ENCODE measurements at places on chromosomes 12 and 14.
A peak's percentile ranks its signal among the peaks of the same experiment; 100 is the strongest.

DNA sequence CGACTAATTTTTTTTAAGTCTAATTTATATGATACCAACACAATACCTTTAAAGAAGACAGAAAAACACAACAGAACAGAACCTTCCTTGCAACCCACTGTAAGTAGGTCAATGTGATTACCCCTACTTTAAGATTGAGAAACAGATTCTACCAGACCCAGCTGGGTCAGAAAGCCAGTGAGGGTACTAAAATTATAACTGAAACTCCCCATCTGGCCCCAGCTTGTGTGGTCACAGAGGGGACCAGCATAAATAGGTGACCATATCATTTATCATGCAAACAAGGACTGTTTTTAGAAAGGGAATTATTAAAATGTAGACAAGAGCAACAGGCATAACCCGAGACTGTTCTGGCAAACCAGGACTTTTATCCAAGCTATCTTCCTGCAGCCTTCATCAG lies 30.1 kb upstream of the FRMD6 start:
- DNase-seq, result no peak

DNA sequence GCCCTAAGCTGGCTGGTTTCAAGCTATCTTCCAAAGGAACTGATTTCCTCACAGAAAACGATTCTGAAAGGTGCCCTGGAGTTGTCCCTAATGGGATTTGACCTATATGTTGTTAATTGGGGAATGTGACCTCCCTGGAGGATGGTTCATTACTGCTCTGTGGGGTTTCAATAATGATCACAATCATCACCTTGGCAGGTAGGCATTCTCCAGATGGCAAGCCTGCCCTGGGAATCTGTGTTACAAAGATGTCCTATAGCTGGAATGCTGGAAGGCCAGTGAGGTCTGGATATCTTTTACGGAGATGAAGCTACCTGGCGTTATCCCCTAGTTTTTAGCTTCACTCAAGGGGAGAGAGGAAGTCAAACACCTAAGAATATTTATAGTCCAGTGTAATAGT lies 167.6 kb downstream of the TTC8 start:
- no peak for DNase-seq

DNA sequence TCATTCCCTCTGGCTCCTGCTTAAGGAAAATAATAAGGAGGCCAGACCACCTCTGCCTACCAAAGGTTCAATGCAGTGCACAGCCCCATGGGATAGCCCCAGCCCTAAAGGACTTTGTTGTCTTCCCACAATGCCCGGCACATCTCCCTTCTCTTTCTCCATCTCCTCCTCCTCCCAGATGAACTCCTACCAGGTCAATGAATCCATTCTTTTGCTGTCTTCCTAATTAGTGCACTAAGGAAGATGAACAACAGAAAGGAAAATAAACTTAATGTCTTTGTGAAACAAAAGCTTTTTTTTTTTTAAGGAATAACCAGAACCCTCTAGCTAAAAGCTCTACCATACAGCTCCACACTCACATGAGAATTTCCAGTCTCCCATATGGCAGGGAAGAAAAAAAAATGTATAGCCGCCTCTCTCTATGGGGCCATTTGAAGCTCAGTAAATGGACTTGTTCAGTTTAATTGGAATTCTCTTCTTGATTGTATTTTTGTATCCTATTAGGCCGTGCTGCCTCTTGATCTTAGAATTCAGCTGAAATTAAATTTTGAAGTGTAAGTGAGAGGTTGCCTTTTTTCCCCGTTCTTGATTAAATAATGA lies 41.8 kb upstream of the HSPB8 start:
- no peak for DNase-seq

- no peak for DNase-seq
Observed at GRCh38 chr12:67112586-67112985, 156.6 kb upstream of the CAND1 start.

DNA sequence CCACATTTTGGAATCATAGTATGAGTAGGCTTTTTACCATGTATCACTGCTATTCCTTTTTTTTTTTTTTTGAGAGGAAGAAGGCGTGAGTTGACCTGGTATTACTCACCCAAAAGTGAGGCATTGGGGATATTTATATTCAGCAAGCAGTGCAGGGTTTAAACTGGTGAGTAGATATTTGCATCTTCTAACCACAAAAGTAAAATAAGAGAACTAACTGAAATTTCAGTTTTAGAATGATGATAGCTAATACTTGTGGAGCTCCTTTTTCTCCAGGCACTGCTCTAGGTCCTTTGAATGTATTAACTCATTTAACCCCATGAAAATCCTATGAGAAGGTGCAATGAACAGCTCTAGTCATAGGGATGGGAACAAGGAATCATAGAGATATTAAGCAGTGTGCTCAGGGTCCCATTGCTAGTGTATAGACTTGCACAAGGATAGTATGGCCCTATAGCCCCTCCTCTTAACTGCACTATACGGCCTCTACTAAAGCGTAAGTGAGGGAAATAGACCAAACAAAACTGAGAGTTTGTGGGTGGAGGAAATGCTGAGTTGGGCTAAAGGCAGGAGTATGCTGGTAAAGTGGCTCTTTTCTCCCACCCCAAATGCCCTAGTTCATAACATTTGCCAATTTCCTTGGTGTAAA lies 104.3 kb upstream of the MAX start:
- no peak for DNase-seq

DNA sequence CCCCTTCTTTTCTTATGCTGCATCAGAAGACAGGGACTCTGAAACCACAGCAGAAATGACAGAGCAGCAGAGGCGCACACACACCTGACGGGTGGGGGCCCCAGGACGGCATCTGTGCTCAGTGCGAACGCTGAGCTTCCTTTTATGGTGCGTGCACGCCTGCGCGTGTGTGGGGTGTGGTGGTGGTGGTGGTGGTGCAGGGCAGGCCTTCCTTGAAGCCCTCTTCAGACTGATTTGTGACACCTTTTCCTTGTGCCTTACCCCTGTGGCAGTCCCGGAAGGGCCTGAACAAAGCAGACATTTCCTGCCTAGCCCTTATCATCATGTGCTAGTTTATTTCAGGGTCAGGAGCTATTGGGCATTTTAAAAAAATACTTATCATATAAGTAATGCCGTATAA lies 75.7 kb downstream of the TSPAN9 start:
- no peak for DNase-seq

GRCh38 chr12:90473831-90474230 lies 481.1 kb downstream of the CCER1 start:
- DNase-seq, result no peak

DNA sequence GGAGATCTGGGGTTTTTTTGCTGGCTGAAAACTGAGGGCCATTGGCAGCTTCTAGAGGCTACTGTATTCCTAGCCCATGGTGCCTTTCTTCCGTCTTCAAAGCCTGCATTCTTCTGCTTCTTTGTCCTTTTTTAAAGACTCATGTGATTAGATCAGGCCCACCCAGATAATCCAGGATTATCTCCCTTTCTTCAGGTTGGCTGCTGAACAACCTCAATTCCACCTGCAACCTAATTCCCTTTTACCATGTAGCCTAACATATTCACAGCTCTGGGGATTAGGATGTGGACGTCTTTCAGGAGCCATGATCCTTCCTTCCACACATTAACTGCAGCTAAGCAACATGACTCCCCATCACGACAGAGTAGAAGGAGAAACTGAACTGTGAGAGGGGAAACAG lies 985.5 kb downstream of the DIO2 start:
- DNase-seq, result no peak

- no peak for DNase-seq
Observed at GRCh38 chr14:105200641-105201040, 19.5 kb upstream of the NUDT14 start.

DNA sequence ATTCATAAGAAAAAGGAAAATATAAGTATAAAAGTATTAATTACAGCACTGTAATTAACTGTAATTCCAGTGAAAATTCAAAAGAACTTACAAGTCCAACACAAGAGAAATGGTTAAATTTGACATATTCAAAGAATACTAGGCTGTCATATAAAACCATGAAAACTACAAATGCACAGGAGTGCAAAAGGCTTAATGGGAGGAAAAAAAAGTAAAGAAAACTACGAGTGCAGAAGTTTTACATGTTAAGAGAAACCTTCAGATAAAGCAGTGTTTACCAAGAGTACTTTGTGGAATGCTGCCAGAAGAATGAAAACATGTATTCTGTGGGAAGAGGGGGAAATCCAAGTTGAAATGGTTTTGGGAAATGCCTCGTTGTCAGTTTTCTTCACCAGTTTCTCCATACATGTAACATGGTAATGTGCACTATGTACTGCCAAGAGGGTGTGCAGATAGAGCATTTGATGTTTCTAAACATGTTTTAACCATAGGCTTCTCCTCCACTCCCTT lies 9.1 kb downstream of the HEATR5A start:
- DNase-seq, result no peak

- DNase-seq, result no peak
Observed at GRCh38 chr14:96077983-96078624, 38.9 kb downstream of the C14orf132 start.

DNA sequence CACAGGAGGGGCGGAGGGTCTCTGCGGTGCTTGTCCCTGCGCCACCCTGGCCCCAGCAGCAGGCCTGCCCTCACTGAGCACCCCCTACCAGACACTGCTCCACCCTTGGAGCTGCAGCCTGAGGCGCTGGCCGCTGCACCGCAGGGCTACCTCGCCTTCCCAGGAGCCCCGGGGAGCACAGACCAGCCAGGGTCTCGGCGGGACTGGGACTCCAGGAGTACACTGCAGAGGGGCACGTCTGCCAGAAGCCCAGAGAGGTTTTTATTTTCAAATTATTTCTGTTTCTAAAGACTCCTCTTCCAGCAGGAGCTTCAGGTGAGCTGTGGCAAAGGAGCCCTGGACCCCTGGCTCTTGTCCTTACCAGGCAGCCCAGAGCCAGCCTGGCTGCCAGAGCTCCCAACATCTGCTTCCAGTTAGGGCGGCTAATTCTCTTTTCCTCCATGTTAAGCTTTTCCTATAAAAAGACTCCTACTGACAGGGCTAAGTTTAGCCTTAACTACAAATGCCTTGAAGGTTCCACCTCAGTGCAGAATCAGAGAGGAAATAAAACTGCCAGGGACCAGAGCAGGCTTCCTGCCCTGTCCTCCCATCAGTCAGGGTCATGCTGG lies 26.4 kb downstream of the DEGS2 start:
- DNase-seq, result no peak

- peak; percentile 83 for DNase-seq
Observed at GRCh38 chr14:21014761-21015190, 10.1 kb downstream of the NDRG2 start.

DNA sequence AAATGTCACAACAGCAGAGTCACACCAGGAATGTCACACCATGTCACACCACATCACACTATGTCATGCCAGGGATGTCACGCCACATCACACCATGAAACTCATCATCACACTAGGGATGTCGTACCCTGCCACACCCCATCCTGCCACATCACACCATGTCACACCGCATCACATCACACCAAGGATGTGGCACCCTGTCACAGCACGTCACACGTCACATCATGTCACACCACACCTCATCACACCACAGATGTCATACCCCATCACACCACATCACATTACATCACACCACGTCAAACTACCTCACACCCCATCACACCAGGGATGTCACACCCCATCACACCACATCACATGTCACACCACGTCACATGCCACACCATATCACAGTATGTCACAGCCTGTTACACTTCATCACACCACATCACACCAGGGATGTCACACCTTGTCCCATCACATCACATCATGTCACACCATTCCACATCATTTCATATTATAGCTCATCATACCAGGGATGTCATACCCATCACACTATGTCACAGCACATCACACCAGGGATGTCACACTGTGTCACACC lies 90.9 kb downstream of the TMEM121 start:
- DNase-seq, result no peak

DNA sequence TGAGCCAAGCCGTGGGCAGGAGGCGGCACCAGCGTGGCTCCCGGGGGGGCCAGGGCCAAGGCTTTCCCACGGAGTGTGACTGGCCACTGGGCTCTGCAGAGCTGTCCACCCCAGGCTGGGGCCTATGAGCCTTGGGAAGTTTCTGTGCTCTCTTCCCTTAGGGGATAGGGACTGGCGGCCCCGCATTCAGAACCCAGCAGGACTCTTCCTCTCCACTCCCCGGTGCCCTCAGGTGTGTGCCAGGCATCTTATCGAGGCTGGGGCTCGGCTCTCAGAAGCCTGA lies 17.8 kb upstream of the EIF2B2 start:
- DNase-seq, result no peak

DNA sequence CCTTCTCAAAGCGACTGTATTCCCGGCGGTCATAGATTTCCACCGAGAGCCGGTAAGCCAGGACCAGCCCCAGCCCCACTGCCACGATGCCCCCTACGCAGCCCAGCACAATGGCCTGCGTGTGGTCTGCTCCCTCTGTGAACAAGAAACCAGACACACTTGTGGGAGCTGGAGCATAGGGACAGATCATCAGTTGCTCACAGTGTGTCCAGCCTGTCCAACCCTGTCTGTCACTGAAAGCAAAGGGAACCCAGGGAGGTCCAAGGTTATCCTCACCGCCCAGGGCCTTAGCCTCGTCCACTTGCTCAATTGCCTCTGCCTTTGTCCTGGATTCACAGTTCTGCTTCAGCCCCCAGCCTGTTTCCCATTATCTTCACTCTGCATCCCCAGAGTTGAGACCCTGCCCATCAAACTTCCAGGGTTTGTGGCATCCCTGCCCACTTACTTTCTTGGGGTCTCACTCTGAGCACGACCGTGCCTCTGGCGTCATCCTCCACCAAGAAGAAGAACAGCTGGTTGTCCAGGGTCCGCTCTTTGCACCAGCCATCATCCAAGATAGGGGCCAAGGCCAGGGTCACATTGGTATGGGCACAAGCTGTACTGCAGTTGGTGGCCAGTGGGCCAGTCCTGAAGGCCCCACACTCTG lies 11.3 kb upstream of the CSAD start:
- no peak for DNase-seq

- DNase-seq, result no peak
Observed at GRCh38 chr12:96548384-96548783, 59.0 kb downstream of the CFAP54 start.

- no peak for DNase-seq
Observed at GRCh38 chr14:75456997-75457335, 29.1 kb downstream of the JDP2 start.

DNA sequence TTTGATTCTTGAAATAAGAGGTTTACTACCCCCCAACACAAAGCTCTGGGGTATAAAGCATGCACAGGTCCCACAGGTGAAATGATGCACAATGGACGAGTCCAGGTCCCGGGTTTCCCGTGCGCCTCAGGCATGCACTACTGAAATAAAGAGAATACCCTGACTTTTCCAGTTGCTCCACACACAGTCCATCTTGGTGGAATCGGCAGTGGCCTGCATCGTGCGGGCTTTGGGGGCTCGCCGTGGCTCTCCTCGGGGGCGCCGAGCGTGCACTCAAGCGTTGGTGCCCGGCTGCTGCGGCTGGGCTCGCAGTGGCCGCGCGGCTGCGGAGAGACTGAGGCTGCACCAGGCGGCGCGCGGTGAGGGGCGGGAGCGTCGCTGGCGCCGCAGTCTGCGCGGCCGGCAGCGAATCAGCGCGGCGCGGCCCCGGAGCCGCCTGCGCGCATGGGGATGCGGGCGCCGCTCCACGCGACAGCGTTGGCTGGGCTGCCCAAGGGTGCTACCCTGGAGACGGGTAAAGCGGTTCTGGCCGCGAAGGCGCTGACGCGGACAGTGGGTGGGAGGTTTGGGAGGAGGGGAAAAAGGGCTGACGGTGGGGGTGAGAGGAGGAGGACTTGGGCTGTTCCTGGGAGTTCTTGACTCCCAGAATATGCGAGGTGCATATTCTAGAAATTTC lies 53.8 kb upstream of the CCDC175 start:
- peak; percentile 29 for DNase-seq

GRCh38 chr12:69657376-69658137 lies 41.5 kb downstream of the BEST3 start:
- DNase-seq, result no peak

GRCh38 chr12:56079723-56080555 lies at the start of gene ERBB3:
Gene ERBB3, plus strand, starts transcription at chr12:56080165. Its CDS starts 136 bp downstream, at chr12:56080301.
- peak; percentile 77 for DNase-seq

GRCh38 chr12:28537474-28537873 lies 347.2 kb downstream of the CCDC91 start:
- no peak for DNase-seq
